Right lobe of liver (tissue), 6 donors: ENCODE measurements at places on chromosomes 4 and X. TPM values are rescaled to one million over a fixed set of nuclear protein-coding genes. Genes with fewer than 3 reads are reported as not detected.

Gene PUDP
- total RNA-seq, result 15.1 TPM

Gene IKBKG
- 53.3 TPM for total RNA-seq

Gene PFKFB1
- 18.9 TPM for total RNA-seq

Gene SRPX
- total RNA-seq, result 9.3 TPM

Gene GNL3L
- 14.0 TPM for total RNA-seq

DNA sequence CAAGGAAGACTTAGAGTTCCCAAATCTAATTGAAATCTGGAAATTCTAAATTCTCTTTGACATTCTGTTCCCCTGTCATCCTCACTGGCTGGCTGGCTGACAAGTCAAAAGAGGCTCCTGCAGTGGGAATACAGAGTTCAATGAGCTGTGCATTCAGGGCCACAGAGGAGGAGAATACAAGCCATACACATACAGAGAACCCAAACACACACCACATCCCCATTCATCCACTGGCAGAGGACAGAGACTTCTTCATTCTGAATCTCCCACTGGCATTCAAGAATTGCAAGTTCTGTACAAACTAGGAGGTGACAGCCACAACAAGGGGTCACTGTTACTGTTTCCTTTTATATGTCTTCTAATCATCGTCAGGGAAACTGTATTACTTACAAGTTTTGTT lies 49.7 kb downstream of the SAT1 start:
- DNase-seq, result no peak
